ENCODE measurements at places on chromosomes 3 and 15.

DNA sequence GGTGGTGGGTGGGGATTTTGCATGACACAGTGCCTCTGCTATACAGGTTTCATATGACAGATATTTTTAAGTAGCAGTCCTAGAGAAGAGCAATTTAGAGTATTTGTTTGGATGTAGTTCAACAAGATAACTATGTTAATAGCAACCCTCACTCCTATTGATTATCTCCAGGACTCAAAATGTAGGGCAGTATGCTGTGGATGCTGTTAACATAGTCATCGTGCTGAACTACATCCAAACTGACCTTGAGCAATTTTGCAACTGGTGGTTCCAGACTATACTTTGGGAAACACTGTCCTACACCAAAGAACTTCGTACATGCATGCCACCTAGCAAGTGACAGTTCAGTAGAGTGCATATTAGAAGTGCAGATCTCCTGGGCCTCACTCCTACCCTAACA lies 117.6 kb downstream of the IL5RA start:
- no peak for DNase-seq

DNA sequence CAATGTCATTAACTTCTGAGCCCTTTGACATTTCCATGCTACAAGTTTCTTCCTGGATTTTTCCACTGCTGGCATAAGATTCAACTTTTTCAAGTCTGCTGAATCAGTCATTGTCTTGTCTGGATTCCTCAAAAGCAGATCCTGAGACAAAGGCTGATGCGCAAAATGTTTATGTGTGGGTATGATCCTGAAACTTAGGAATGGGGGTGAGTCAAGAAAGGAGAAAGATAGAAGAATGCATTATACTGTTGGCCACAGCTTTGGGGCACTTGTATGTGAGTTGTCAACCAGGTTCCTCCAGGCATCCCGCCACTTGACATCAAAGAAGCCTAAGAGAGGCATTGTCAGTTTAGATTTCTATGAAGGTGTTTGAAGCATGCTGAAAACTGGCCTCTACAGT lies 50.4 kb downstream of the FOXB1 start:
- DNase-seq = no peak

GRCh38 chr3:101518421-101518871 lies 5.4 kb upstream of the SENP7 start:
- no peak for DNase-seq

GRCh38 chr3:160643994-160644393 lies 33.0 kb upstream of the ARL14 start:
- DNase-seq = no peak

Data from fibroblast of skin of left biceps (primary cell).